GM23338 (cell line): ENCODE measurements at places on chromosomes 16 and 17. TPM values are rescaled to one million over a fixed set of nuclear protein-coding genes. Genes with fewer than 3 reads are reported as not detected.

- no peak overlapping the region for H3K27ac ChIP-seq
- H3K4me1 ChIP-seq, result peaks cover 5% of the 10 kb centered on the region; the same call in 1 of the 2 replicates
- DNase-seq, result no peak
- peak overlapping the region; percentile 54; the same call in 1 of the 2 replicates for H3K4me3 ChIP-seq
- H3K27me3 ChIP-seq, result no peaks in the 10 kb centered on the region
- H3K36me3 ChIP-seq, result no peaks in the 10 kb centered on the region
Measured at GRCh38 chr17:2692781-2693135, 18.8 kb downstream of the CLUH start.

DNA sequence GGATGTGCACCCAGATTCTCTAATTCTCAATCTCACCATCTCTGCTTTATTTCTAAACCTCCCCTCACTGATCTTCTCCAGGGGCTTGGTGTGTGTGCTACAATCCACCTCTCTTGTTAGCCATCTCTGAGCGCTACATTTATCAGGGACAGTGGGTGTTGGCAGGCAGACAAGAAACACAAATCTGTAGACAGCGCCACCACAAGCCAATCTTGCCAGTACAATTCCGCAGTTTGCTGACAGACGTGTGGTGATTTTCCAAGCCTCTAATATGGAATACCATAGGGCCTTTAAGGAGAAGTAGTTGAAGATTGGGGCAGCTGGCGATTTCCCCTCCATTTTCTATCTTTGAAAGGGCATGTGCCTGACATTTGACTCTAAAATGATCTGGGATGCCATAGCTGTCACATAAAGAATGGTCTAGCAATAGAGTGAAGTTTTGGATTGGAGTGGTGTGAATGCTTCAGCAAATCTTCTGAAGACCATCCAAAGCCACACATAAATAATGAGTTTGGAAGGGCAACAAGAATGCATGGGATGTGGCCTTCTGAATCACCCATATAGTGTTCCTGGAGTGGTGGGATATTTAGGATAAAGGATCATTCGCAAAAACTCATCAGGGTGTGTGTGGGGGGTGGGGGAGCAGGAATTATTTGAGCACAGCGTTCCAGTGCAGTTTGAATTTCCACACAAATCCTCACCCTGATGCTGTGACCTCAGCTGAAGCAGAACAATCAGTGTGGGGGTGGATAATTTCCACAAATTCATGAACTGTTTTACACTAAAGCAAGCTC is 12.0 kb upstream of the ANKFN1 start:
- no peaks in the 10 kb centered on the region for H3K27me3 ChIP-seq
- H3K4me1 ChIP-seq, result peaks cover 4% of the 10 kb centered on the region; the same call in 1 of the 2 replicates
- H3K4me3 ChIP-seq, result no peak overlapping the region
- no peaks in the 10 kb centered on the region for H3K36me3 ChIP-seq
- no peak overlapping the region for H3K27ac ChIP-seq
- no peak for DNase-seq

- no peak for DNase-seq
- peaks cover 12% of the 10 kb centered on the region; the same call in 1 of the 2 replicates for H3K4me1 ChIP-seq
- no peak overlapping the region for H3K27ac ChIP-seq
- no peaks in the 10 kb centered on the region for H3K36me3 ChIP-seq
Measured at GRCh38 chr17:66584927-66585326, 250.0 kb upstream of the CACNG5 start.

The FBXW10 gene
- total RNA-seq, result 0.07 TPM in 1 of 2 replicates, not detected in the other

DNA sequence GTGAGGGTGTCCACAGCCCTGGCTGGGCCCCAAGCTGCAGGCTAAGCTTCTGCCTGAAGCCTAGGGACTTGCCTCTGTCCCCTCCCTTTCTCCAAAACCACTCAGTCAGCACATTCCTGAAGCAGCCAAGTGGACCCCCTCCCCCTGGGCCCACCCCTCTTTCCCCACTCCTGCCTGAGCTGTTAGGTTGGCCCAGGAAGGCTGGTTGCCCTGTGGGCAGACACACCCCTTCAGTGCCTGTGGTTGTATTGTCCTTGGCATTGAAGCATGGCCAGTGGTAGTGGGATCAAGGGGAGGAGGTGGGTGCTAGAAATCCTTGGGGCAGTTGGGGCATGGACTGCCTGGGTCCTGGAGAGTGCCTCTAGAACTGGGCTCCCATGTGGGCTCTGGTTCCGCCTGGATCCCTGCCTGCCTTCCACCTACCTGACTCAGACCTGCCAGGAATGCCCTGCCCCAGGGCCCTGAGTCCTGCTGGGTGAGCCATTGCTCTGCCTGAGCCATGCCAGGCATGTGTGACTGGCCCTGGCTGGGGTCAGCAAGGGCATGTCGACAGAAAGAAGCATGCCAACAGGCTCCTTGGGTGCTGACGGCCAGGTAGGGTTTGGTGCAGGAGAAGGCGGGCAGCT is 2.1 kb downstream of the TRAF4 start:
- H3K27ac ChIP-seq, result peak overlapping the region; percentile 99
- peaks cover 22% of the 10 kb centered on the region for H3K36me3 ChIP-seq
- H3K27me3 ChIP-seq, result no peaks in the 10 kb centered on the region
- peak overlapping the region; percentile 93 for H3K4me3 ChIP-seq
- DNase-seq, result peak; percentile 60

DNA sequence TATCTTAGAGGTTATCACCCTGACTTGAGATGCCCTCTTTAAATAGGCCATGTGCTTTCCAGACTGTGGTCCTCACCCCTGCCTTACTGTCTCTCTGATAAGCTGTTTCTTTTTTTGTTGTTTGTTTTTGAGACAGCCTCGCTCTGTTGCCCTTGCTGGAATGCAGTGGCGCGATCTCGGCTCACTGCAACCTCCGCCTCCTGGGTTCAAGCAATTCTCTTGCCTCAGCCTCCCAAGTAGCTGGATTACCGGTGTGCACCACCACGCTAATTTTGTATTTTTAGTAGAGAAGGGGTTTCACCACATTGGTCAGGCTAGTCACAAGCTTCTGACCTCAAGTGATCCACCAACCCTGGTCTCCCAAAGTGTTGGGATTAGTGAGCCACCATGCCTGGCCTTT is 765 bp upstream of the SEPTIN12 start:
- DNase-seq, result no peak
- peaks cover 12% of the 10 kb centered on the region; the same call in 1 of the 2 replicates for H3K4me1 ChIP-seq
- no peaks in the 10 kb centered on the region for H3K27me3 ChIP-seq
- no peak overlapping the region for H3K27ac ChIP-seq
- no peaks in the 10 kb centered on the region for H3K36me3 ChIP-seq
- H3K4me3 ChIP-seq, result no peak overlapping the region

DNA sequence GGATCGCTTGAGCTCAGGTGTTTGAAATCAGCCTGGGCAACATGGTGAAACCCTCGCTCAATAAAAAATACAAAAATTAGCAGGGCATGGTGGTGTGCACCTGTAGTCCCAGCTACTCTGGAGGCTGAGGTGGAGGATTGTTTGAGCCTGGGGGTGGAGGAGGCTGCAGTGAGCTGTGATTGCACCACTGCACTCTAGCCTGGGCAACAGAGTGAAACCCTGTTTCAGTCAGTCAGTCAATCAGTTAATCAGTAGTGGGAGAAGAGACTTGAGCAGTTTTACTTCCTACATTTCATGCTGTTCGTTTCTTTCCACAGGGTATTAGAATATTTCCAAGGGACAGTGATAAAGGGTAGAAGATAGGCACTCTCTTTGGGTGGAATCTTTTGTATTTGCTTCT is 8.8 kb downstream of the MAP3K3 start:
- no peaks in the 10 kb centered on the region for H3K27me3 ChIP-seq
- DNase-seq, result no peak
- H3K27ac ChIP-seq, result 0 out of 2 replicates have a peak overlapping the region, but pooled peaks have one; percentile 5
- H3K4me3 ChIP-seq, result no peak overlapping the region
- peaks cover 24% of the 10 kb centered on the region for H3K4me1 ChIP-seq
